GM13976 (cell line): ENCODE measurements at places on chromosomes 16 and 17.

DNA sequence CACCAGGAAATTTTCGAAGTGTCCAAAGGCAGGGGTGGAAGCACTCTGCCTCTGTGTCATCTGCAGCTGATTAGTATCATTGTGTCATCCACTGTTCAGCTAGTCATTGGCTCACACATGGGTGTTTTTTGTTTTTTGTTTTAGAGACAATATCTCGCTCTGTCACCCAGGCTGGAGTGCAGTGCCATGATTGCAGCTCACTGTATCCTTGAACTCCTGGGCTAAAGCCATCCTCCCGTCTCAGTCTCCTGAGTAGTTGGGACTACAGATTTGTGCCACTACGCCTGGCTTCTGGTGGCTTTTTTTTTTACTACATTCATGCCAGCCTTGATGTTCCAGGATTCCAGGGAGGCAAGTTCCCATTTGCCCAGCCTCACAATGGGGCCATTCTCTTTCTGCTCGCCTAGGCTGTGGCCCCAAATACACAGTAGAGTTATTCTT, 32.5 kb upstream of the MYO18A start:
- no peak for DNase-seq

DNA sequence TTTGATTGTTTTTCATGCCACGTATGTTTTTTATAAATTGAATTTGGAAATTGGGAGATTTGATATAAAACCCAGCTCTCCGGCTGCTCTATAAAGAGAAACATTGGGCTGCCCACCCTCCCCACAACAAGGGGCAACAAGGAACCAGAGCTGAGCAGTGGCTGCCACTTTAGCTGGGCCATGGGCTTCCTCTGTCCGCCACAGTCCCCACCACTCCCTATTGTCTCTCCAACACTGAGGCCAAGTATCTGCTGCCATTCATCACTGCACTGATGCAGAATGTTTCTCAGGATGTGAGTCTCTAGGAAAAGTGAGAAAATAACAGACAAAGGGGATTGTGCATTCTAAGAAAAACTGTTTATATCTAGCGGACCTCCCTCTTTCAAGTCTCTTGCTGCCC, 106.8 kb downstream of the LITAF start:
- DNase-seq = no peak

DNA sequence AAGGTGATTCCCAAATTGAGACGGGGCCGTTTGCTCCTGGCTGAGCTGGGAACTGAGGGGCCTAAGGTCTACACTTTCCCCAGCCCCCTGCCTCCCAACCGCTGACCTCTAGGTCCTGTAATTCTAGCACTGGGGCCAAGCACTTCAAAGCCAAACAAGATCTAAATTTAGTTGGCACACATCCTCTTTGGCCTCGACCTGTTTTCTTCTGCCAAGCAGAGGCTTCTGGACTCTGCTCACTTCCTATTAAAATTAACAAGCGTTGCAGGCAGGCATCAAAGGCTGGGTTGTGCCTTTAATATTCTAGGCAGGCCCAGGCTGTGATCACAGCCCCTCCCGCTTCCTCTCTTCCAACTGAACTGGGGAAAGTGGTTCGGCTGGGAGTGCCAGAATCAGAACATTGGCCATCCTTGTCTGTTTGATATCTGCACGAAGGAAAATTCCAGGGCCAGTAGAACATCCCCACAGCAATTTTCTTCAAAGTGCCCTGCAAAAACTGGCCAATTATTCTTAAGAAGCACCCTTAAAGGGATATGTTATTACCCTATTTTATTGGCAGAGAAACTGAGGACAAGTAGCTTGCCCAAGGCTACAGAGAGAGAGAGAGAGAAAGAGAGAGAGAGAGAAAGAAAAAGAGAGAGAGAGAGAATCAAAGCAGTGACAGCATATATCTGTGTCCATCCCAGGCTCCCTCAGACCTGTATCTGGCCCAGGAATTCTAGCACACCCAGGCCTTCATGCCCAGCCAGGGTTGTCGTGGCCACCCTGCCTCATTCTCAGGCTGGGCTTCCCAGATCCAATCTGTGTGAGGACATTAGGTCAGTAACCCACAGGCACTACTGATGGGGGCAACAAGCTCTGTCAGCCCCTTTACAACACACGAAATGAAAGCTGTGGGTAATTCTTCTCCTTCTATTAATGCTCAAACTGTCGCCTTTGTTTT, 12.8 kb upstream of the MT4 start:
- no peak for DNase-seq

DNA sequence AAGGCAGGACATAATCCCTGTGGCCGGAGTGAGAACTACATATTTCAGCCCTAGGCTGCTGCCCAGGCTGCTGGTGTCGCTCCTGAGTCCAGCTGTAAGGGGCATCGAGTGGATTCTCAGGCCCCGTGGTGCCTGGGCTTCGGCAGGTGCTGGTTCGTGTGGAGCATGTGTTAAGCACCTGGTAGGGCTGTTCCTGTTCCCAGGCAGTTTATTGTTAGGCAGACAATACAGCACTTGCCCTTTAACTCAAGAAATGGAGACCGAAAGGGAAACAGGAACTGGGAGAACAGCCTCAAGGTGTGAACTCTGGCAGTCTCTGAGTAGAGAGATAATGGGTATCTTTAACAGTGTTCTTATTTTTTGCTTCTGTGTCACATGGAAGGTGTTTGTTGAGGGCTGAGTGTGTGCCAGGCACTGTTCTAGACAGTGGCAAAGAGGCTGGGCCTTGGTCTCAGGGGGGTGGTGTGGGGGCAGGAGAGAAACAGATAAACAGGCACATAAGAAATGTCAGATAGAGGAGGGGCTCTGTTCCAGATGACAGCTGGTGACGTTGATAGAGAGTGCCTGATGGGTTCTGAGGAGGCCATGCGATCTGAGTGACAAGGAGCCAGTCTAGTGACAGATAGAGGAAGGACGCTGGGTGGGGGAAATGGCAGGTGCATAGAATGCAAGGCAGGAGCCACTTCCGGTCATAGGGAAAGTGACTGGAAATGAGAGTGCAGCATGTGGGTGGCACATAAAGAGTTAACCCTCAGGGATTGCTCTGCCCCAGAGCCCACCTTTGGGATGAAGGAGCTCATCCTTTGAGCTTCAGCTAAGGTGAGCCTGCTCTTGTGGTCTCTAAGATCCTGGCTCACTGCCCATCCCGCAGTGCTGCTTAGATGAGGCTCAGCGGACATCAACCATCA, 33.8 kb downstream of the EPN2 start:
- DNase-seq = peak; percentile 66

DNA sequence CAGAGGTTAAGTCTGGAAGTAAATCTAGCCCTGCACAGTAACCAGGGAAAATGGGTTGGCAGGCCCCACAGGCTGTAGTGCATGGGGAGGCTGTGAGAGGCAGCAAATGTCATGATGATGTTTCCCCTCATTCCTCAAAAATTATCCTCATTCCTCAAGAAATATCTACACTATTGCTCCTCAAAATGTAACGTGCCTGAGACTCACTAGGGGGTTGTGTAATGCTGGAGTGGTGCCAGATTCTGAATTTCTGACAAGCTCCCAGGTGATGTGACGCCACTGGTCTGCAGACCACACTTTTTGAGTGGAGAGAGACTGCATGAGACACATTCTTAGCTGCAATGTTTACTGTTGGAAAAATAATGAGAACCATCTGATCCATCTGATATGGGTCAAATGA, 1.2 kb upstream of the MPP3 start:
- DNase-seq = no peak

GRCh38 chr16:17497648-17498047, 26.9 kb upstream of the XYLT1 start:
- DNase-seq = no peak

DNA sequence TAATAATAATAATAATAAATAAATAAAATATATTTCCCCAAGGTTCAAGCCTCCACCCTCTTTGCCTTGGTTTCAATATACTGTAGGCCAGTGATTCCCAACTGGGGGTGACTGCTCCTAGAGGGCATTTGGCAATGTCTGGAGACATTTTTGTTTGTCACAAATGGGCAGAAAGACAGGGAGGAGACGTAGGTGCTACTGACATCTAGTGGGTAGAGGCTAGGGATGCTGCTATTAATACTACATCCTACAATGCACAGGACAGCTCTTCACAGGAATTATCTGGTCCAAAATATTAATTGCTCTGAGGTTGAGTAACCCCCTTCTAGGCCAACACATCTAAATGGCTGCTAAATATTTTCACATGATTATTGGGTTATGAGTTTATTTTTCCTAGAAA, 12.8 kb upstream of the PRR14 start:
- DNase-seq = no peak

DNA sequence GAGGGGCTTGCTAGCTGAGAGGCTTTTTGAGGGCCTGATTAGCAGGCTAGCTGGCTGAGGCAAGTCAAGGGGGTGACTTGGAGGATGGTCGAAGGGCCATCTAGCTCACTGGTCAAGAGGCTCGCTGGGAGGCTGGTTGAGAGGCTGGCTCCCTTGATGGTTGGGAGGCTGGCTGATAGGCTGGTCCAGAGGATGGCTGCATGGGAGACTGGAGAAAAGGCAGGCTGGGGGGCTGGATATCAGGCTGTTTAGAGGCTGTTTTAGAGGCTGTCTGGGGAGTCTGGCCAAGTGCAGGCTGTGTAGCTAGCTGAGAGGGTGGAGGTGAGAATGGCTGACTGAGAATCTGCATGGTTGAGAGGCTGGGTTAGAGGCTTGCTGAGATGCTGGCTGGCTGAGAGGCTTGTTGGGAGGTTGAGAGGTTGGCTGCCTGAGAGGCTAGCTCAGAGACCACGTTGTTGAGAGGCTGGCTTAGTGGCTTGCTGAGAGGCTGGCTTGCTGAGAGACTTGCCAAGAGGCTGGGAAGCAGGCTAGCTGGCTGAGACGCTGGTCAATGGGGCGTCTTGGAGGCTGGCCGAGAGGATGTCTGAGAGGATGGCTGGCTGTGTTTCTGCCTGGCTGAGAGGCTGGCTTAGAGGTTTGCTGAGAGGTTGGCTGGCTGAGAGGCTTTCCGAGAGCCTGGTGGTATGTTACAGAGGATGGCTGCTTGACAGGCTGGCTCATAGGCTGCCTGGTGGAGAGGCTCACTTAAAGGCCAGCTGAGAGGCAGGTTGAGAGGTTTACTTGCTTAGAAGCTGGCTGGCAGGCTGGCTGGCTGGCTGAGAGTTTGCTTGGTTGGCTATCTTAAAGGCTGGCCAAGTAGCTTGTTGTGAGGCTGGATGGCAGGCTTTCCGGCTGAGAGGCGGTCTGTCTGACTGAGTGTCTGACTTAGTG, 36.6 kb upstream of the ACSM2B start:
- DNase-seq = no peak

GRCh38 chr17:57806167-57806830, 43.5 kb downstream of the MRPS23 start:
- DNase-seq = no peak

- no peak for DNase-seq
These were observed 72.9 kb downstream of the TNRC6C start for GRCh38 chr17:78031435-78031834.

DNA sequence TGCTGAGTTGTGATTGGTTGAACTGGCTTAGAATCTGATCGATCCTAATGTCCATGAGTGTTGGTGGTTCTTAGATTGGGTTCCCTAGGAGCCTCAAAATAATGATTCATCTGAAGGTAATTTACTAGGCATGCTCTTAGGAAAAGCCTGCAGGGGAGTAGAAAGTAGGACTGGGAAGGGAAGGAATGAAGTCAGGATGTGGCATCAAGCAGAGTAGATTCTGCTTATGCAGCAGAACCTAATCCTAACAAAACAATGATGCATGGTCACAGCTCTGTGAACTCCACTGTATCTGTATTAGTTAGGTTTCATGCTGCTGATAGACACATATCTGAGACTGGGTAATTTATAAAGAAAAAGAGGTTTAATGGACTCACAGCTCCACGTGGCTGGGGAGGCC, 132.5 kb downstream of the HS3ST2 start:
- no peak for DNase-seq

GRCh38 chr16:23434380-23434779, 18.6 kb downstream of the COG7 start:
- DNase-seq = peak; percentile 68

DNA sequence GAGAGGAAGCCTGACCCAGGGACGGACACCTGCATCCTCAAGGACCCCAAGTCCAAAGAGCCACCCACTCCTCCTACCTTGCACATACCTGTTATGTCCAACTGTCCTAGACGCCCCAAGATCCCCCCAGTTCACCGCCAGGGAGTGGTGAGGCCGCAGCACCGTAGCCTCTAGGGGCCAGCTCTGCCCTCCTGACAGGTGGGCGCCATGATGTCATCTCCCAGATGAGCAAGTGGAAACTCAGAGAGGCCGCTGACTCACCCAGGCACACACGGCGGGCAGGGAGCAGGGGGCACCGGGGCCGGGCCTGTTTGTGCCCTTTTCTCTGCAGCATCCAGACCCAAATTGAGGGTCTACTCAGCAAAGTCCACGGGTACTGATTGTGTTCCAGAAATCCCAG, 4.8 kb upstream of the ZNF469 start:
- no peak for DNase-seq

- no peak for DNase-seq
These were observed 3.2 kb downstream of the CSF3 start for GRCh38 chr17:40018211-40019121.
